ENCODE measurements at places on chromosomes 1 and 21. TPM values are rescaled to one million over a fixed set of nuclear protein-coding genes. Genes with fewer than 3 reads are reported as not detected.
A peak's percentile ranks its signal among the peaks of the same experiment; 100 is the strongest.

RHBDL2 gene
- total RNA-seq, result 7.5 TPM

REN gene
- total RNA-seq, result not detected

SHCBP1L gene
- total RNA-seq, result not detected

ITGB2 gene
- 2.7 TPM for total RNA-seq

CEP350 gene
- total RNA-seq, result 29.6 TPM

SPRR1A gene
- not detected for total RNA-seq

C1orf210 gene
- total RNA-seq, result 7.2 TPM

FLG2 gene
- total RNA-seq, result not detected

C1orf74 gene
- 29.8 TPM for total RNA-seq

PTPRC gene
- under 0.01 TPM for total RNA-seq

CLCA4 gene
- total RNA-seq, result 2.8 TPM

FCRL5 gene
- total RNA-seq, result not detected

SSBP3 gene
- total RNA-seq, result 30.5 TPM

FMO5 gene
- total RNA-seq, result 1.3 TPM

IGSF21 gene
- not detected for total RNA-seq

SPATA45 gene
- not detected for total RNA-seq

- no peak for DNase-seq
Measured at GRCh38 chr1:14098294-14098913, 398.4 kb downstream of the PRDM2 start.

GRCh38 chr1:15765495-15766194 lies 7.0 kb downstream of the FBLIM1 start:
- DNase-seq, result peak; percentile 98

GRCh38 chr1:52636721-52637695 lies 4.0 kb downstream of the SHISAL2A start:
- DNase-seq, result peak; percentile 59

- DNase-seq, result no peak
Measured at GRCh38 chr1:63108206-63108605, 214.2 kb upstream of the FOXD3 start.

- no peak for DNase-seq
Measured at GRCh38 chr1:17201201-17202021, 3.5 kb upstream of the PADI1 start.

- peak; percentile 38 for DNase-seq
Measured at GRCh38 chr1:48469616-48470480, 2.2 kb downstream of the SPATA6 start.

- no peak for DNase-seq
Measured at GRCh38 chr1:244340396-244340795, 111.3 kb downstream of the ADSS2 start.

DNA sequence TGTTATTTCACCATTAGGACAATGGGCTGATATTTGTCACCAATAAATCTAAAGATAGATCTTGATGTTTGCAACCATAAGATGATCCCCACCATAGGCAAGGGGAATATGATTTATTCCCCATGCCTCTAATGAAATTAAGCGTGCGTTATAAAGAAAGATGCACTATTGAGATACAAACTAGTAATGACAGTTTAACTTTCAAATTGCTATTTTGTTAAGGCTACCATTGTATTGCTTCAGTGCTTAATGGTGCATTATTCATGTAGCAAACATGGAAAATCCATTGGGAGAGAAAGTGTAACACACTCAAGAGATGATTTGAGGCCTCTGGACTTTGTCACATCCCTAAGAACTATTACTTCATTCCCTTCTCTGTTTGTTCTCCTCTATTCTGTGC lies 108.9 kb upstream of the TRABD2B start:
- no peak for DNase-seq

GRCh38 chr1:11531943-11532342 lies 53.0 kb downstream of the DISP3 start:
- DNase-seq, result no peak

- no peak for DNase-seq
Measured at GRCh38 chr1:31662463-31662862, 17.8 kb upstream of the PEF1 start.

DNA sequence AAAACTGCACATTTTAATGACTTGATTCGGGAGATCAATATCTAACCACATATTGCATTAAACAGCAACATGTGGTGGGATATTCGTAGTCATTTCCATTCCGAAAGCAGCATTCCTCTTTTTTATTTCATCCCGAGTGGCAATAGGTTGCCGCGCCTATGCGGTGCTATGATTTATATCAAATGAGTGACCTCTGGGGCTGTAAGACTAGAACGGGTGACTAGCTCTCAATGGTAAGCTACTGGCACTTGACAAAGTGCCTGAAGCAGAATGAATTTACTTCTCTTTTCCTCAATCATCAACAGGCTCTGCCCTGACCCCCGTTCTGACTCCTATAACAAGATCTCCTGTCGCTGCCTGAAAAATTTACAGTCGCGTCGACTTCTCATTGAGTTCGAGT lies 162.3 kb downstream of the ZNF281 start:
- no peak for DNase-seq

GRCh38 chr1:87652176-87652575 lies 323.5 kb downstream of the LMO4 start:
- no peak for DNase-seq

- DNase-seq, result no peak
Measured at GRCh38 chr1:44592208-44593145, 81.8 kb downstream of the TMEM53 start.

DNA sequence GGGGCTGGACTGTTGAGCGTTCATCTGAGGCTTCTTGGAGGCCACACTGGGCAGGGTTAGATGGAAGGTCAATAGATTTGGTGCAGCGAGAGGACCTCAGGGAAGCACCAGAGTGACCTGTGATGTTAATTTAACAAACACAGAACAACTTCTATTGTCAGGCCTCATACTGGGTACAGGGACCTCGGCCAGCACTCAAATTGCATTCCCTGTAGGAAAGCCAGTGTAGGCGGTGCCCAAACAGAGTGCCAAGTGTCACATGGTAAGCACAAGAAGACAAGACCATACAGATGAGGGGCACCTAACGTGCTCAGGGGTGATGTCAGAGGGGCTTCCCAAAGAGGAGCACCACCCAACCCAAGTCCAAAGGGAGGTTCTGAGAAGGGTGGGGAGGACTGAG lies 1.3 kb downstream of the TMEM269 start:
- DNase-seq, result no peak

DNA sequence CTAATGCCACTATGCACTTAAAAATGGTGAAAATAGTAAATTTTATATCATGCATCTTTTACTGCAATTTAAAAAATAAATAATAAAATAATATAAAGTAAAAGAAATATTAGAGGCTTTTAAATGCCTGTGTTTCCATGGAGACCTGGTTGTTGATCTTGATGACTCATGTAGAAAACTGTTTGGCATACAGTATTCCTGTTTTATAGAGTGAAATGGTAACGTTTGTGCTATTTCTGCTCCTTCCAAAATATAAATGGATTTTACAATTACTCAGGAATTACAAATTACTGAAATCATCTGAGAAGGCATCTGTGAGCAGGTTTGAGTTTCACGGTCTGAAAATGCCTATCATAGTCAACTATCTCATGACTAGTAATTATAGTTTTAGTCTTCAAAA lies 98.4 kb upstream of the USP25 start:
- peak; percentile 23 for DNase-seq

DNA sequence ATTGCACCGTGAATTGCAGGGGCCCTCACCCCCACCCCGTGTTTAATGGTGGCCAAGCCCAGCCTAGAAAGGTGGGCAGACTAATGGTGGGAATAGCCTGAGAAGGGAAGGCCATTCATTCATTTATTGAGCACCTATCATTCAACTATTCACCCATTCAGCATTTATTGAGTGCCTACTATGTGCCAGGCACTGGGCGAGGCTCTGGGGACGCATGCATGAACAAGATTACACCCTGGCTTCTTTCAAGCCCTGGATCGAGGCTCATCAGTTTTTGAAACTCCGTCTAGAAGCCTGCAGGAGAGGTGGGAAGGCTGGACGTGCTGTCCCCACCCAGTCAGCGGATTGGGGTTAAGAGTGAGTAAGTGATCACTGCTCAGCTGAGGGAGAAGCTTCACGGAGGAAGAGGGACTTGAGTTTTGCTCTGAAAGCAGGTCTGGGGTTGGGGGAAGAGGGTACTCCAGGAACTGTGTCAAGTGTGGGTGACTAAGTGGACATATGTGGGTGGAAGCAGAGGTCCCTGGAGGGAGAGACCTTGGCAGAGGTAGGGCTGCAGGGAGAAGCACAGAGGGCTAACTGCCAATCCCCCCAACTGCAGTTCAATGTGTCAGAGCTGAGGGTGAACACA lies 35.6 kb downstream of the MEF2D start:
- DNase-seq, result no peak

DNA sequence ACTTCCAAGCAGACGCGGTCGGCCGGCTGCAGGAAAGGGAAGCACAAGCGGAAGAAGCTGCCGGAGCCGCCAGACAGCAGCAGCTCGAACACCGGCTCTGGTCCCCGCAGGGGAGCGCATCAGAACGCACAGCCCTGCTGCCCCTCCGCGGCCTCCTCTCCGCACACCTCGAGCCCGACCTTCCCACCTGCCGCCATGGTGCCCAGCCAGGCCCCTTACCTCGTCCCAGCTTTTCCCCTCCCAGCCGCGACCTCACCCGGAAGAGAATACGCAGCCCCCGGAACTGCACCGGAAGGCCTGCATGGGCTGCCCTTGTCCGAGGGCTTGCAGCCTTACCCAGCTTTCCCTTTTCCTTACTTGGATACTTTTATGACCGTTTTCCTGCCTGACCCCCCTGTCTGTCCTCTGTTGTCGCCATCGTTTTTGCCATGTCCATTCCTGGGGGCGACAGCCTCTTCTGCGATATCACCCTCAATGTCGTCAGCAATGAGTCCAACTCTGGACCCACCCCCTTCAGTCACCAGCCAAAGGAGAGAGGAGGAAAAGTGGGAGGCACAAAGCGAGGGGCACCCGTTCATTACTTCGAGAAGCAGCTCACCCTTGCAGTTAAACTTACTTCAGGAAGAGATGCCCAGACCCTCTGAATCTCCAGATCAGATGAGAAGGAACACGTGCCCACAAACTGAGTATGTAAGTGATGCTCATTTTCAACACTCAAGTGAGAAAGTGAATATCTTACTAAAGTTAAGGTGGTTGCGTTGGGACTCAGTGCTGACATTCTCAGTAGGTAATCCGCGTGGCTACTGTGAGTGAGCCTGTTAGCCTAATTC lies 25.5 kb downstream of the UTS2 start:
- DNase-seq, result no peak

DNA sequence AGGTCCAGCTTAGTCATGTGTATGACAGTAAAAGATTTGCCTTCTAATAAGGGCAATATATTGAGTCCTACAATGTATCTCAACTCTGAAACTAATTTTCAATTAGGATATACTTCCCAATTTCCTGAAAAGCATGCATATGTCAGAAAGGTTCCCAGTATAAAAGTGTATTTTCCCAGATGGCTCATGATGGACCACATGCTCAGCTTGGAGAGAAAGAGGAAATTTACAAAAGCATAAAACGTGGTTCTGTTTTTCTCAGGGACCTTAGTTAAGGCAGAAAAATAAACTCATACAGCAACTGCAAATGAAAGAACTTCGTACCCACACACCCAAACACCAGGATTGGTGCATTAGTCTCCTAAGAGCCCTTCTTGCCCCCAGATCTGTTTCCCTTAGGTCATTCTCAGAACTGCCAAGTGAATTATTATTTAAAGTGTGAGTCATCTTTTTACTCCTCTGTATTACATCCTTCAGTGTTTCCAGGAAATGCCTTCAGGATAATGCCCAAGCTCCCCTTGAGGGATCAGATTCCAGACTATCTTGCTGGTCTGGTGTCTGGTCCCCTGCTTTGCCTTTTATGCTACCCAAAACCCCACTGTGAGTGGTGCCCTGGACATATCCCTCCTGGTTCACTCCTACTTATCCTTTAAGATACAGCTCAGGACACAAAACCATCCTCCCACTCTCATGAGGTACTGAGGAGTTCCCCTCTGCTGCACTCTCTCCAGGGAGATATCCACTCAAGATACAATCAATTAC lies 57.4 kb downstream of the SSX2IP start:
- DNase-seq, result peak; percentile 61

- no peak for DNase-seq
Measured at GRCh38 chr1:200380589-200381021, 29.2 kb downstream of the ZNF281 start.

- DNase-seq, result no peak
Measured at GRCh38 chr1:115436596-115436995, 98.5 kb upstream of the NGF start.

GRCh38 chr1:150567717-150568593 lies 11.5 kb downstream of the MCL1 start:
- DNase-seq, result peak; percentile 97

DNA sequence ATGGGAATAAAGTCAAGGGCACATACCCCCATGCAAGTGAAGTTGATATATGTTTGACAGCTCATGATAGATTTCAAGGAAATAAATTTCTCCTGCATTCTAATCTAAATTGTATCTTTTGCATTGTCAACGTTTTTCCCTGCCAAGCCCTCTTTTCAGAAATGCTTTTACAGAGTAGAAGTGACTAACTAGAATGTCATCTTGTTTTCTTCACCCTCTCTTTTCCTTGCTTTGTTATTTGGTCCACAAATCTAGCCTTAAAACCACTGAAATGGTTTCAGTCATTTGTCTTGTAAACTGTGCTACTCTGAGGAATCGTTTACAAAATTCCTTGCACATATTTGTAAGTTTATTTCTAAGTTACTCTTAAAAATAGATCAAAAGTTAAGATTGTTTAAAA lies 600.8 kb upstream of the CXADR start:
- DNase-seq, result no peak

GRCh38 chr1:219500327-219500897 lies 112.5 kb downstream of the ZC3H11B start:
- no peak for DNase-seq

GRCh38 chr1:235951661-235952060 lies 85.0 kb upstream of the LYST start:
- DNase-seq, result no peak

GRCh38 chr1:110370827-110371226 lies 20.0 kb downstream of the SLC16A4 start:
- DNase-seq, result peak; percentile 68

DNA sequence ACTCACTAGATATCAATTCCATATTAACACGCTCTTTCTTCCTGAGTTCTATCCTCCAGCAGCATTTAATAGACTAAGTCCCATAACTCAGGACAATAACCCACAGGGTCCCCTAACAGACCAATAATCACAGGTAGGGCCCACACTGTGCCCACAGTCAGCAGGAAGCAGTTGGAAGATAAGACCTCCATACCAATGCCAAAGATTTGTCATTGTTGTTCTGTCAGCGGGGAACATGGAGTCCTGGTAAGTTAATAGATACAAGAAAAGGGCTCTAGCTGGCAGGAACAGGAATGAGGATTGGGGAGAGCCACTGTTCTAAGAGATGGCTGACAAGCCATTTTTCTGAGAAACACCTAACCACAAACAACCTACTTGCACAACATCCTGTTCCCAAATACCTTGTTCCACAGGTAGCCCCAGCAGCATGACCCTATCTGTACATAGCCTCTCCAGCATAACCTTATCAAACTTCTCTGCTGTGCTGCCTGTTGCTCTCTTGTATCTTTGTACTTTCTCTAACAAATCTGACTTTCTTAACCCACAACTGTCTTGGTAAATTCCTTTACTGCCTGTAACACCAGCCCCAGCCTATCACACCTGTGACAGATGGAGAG lies 142.0 kb upstream of the KCNJ15 start:
- no peak for DNase-seq

GRCh38 chr1:224897529-224898327 lies 31.7 kb upstream of the DNAH14 start:
- DNase-seq, result no peak
